ENCODE measurements at places on chromosomes 3 and 15. TPM values are rescaled to one million over a fixed set of nuclear protein-coding genes. Genes with fewer than 3 reads are reported as not detected.
A peak's percentile ranks its signal among the peaks of the same experiment; 100 is the strongest.

The CELF6 gene
- total RNA-seq, result 1.1 TPM

The LYZL4 gene
- not detected for total RNA-seq

The LIPC gene
- total RNA-seq, result 64.8 TPM

DNA sequence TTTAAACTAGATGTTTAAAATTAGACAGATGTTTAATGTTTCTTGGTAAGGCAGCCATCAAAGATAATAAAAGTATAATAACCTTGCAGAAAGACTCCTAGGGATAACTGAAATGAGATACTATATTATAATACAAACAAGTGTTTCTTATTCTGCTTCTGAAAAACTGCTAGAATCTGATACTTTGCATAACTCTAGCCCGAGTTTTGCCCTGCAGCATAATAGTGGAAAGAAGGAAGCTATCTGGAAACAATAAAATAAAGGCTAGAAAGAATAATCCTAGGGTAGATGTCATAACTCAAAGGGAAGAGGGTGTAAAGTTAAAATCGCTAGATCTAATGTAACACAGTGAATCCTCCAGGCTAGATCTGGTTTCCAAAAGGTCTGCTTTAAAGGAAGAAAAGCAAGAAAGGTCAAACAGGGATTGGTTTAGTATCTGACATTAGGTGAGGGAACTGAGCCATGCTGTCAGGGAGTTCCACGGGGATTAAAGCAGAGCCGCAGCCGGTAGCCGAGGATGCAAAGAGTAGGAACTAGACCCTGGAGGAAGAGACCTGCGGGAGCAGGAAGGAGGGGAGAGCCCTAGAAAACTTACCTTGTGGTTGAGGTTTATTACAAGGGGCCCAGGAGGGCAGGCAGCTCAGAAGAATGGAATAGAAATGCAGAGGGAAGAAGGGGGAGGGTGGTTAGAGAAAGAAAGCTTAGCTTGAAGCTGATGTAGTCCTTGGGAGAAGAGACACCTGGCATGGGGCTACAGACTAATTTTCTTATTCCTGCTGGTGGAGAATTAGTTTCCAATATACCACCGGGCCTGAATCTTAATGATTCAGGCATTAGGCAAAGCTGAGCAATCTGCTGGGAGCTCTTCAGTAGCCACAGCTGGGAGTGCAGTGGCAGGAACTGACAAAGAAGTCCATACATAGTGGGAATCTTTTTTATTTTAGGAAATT, 46.1 kb upstream of the TUSC7 start:
- no peak overlapping the region for H3K4me3 ChIP-seq
- H3K27me3 ChIP-seq, result no peaks in the 10 kb centered on the region
- H3K27ac ChIP-seq, result no peak overlapping the region
- no peak for DNase-seq
- no peaks in the 10 kb centered on the region for H3K36me3 ChIP-seq

DNA sequence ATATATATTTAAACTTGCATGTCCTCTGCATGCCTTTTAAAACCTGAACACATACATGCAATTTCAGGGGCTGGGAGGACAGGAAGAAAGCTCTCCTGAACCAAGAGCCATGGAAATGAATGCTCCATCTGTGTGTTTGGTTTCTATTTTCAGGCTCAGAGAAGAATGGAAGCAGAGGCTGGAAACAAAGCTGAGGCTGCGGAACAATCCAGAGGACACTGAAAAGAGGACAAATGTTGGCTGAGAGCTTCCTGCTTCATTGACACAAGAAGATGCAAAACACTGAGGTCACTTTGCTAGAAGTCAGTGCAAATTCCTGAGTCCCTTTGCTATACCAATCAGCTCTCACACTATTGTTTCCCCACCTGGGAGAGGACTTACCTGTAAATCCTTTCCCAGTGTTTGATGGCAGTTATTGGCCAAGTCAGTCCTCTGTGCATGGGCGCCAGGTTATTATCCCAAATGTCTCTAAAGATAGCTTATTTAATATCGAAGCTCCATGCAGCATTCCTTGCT, 12.7 kb downstream of the FAM240A start:
- H3K4me3 ChIP-seq, result no peak overlapping the region
- DNase-seq, result no peak
- no peaks in the 10 kb centered on the region for H3K27me3 ChIP-seq
- no peaks in the 10 kb centered on the region for H3K36me3 ChIP-seq

- peaks cover 28% of the 10 kb centered on the region for H3K4me1 ChIP-seq
- peak overlapping the region; percentile 98 for H3K4me3 ChIP-seq
- peak; percentile 37 for DNase-seq
Measured at GRCh38 chr3:184315871-184316661, 1.7 kb downstream of the EIF4G1 start.

The SOX14 gene
- total RNA-seq, result not detected

GRCh38 chr3:105791131-105791530, 77.7 kb downstream of the CBLB start:
- no peak overlapping the region for H3K4me3 ChIP-seq
- DNase-seq, result no peak
- H3K27me3 ChIP-seq, result no peaks in the 10 kb centered on the region
- peak overlapping the region; percentile 36 for H3K27ac ChIP-seq

DNA sequence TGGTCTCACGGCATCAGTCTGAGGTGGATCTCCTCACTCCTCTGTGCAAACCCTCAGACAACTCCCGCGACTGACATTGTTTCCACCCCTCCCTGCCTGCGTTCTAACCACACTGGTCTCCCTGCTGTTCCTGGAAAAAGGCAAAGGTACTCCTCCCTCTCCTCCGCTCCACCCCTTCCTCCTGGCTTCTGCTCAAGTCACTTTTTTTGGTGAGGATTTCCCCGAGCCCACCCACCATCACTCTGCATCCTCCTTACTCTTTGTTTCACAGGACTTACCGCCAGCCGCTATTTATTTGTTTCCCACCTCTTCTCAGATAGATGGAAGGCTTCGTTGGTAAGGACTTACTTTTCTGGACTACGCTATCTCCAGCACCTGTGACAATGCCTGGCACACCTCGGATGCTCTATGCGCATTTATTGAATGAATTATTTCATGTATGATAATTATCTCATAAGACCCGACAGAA, 25.6 kb downstream of the PRR23E start:
- peaks cover 22% of the 10 kb centered on the region for H3K27me3 ChIP-seq
- no peaks in the 10 kb centered on the region for H3K36me3 ChIP-seq
- no peaks in the 10 kb centered on the region for H3K4me1 ChIP-seq
- no peak overlapping the region for H3K27ac ChIP-seq

DNA sequence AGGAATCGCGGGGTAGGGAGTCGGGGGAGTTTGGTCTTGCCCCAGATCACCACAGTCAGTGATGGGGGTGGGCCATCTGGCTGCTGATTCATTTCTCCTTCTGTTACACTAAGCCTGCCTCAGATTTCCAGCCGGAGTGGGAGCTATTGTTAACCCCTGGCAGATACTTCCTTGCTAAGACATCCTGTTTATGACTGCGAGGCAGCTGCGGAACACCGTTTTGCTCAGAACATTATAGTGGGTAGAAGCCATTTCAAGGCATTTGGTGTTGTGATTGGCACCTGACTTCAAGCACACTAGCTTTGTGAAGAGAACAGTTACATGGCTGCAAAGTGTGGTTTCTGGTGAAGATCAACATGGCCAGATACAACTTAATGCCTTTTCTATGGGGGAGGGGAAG, 73.8 kb downstream of the FLNB start:
- no peaks in the 10 kb centered on the region for H3K4me1 ChIP-seq
- H3K36me3 ChIP-seq, result peaks cover 6% of the 10 kb centered on the region
- H3K4me3 ChIP-seq, result no peak overlapping the region
- no peak for DNase-seq

DNA sequence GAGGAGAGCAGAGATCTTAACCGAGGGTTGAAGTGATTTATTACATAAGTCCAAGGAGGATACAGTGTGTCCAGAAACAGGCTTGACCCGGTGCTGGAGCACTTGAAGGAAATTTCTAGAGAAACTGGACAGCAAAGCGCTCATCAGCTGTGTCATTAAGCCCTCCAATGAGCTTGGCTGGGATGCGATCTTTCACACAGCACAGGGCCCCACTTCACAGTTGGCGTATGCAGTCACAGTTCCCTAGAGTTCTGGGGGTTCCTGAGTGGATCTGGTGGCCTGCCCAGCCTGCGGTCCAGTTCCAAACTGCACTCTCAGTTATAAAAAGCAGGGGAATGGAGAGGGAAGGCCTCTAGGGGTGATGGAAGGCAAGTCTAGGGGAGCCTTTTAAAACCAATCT, 13.6 kb downstream of the ST8SIA2 start:
- DNase-seq, result no peak
- peaks cover 12% of the 10 kb centered on the region for H3K27me3 ChIP-seq
- no peaks in the 10 kb centered on the region for H3K4me1 ChIP-seq
- no peaks in the 10 kb centered on the region for H3K36me3 ChIP-seq

DNA sequence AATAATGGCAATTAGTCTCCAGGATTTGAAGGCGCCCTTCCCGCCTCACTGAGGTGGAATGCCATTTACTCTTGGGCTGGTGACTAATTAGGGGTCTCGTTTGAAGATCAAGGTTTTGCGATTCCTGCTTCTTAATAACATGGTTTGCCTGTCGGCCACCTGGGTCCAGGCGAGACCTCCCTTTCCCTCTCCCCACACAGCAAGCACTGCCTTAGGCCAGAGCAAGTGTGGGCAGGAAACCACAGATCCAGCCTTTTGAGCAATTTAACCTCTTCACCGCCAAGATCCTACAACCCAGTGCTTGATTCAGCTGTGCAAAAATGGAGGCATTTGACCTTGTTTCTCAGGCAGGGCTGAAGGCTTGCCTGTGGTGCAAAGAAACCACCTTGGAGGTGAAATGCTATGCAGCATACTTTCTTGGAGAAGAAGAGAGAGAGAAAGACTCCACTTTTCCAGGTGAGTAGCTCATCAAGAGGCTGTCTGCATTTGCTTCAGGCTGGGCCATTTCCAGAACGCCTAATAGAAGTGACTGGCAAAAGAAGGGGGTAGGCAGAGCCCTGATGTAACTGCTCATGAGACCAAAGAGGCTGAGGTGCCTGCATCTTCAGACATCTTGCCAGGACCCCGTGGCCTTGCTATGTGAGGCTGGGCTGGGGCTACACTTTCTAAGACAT, 34.1 kb upstream of the WNT5A start:
- no peak overlapping the region for H3K27ac ChIP-seq
- no peak for DNase-seq
- H3K4me1 ChIP-seq, result peaks cover 29% of the 10 kb centered on the region
- H3K4me3 ChIP-seq, result no peak overlapping the region
- no peaks in the 10 kb centered on the region for H3K27me3 ChIP-seq
- no peaks in the 10 kb centered on the region for H3K36me3 ChIP-seq

The OR5K2 gene
- not detected for total RNA-seq

The LINGO1 gene
- 3.3 TPM for total RNA-seq

The SH2D7 gene
- total RNA-seq, result not detected

DNA sequence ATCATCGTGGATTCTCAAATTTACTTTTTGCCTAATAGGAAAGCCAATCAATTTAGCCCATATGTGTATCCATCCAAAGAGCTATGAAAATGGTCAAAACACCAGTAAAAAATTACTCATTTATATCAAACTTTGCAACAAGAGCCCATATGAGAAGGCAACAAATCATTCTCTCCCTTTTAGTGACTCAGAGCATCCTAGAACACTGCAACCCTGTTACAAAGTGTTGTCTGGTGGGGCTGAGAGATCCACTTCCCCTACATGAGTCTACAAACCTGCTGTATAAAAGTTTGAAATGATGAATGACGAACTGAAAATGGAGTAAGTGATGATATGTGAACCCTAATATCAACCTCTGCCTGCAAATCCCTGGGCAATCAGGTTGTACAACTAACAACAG, 23.3 kb downstream of the PDZRN3 start:
- no peaks in the 10 kb centered on the region for H3K36me3 ChIP-seq
- H3K4me3 ChIP-seq, result no peak overlapping the region
- no peaks in the 10 kb centered on the region for H3K27me3 ChIP-seq
- H3K4me1 ChIP-seq, result peaks cover 56% of the 10 kb centered on the region
- DNase-seq, result no peak

DNA sequence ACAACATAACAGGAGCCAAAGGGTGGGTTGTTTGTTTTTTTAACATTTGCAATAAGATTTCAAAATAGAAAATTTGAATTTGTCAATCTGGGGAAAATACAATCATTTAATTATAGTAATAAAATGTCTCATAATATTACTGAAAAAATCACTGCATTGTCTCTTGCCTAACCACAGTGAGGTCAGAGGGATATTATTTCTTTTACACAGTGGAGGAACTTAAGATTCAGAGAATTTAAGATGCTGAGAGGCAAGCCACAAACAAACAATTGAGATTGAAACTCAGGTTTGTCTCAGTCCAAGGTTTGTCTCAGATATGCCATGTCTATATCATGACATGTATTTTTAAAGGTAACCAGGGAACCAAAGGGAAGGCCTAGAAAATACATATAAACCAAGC, 428.7 kb downstream of the FOXP1 start:
- H3K4me1 ChIP-seq, result peaks cover 29% of the 10 kb centered on the region
- peak overlapping the region; percentile 86 for H3K27ac ChIP-seq
- H3K4me3 ChIP-seq, result no peak overlapping the region
- no peak for DNase-seq
- no peaks in the 10 kb centered on the region for H3K36me3 ChIP-seq
- no peaks in the 10 kb centered on the region for H3K27me3 ChIP-seq

DNA sequence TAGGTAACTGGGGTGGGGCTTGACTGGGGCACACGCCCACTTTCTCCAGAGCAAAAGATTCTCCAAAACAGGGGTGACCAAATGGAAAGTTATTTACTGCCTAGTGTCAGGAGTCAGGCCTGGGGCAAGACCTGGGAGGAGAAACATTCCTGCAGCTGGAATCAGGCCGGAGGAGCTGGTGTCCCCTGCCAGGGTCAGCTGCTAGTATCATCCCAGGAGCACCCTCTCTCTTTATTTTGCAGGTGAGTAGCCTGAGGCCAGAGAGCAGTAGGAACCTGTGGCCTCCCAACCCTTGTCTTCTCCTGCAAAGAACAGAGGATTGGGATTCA, 32.9 kb downstream of the DNAJB8 start:
- no peaks in the 10 kb centered on the region for H3K36me3 ChIP-seq
- H3K4me1 ChIP-seq, result peaks cover 5% of the 10 kb centered on the region
- H3K27ac ChIP-seq, result no peak overlapping the region
- no peak for DNase-seq

DNA sequence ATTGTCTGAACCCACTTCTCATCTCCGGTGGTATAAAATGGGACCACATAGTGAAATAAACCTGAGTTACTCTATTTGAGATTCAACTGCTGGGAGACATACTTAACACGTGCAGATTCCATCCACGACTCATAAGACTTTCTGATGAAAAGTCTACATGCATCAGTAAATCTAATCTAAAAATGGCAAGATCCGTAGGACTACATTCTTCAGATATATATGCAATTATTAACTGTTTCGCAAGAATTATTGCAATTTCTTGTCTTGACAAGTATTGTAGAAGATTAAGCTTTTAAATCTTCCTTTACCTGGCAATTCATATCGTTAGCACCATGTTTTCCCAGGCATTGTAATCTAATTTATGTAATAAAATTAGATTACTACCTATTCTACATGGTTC, 718.7 kb upstream of the CBLB start:
- H3K4me1 ChIP-seq, result no peaks in the 10 kb centered on the region
- no peaks in the 10 kb centered on the region for H3K27me3 ChIP-seq
- no peak overlapping the region for H3K27ac ChIP-seq
- no peaks in the 10 kb centered on the region for H3K36me3 ChIP-seq
- no peak for DNase-seq

The GREM1 gene
- total RNA-seq, result 4.5 TPM

The BTBD1 gene
- 93.0 TPM for total RNA-seq

Data from hepatocyte (in vitro differentiated cells).